Activated CD4-positive, alpha-beta T cell treated with anti-CD3 and anti-CD28 coated beads, Interleukin-2, amount 10 ng/mL, durations not matched to agents 24 days and 14 days (primary cell): ENCODE measurements at places on chromosomes 1 and 21. TPM values are rescaled to one million over a fixed set of nuclear protein-coding genes. Genes with fewer than 3 reads are reported as not detected.

DNA sequence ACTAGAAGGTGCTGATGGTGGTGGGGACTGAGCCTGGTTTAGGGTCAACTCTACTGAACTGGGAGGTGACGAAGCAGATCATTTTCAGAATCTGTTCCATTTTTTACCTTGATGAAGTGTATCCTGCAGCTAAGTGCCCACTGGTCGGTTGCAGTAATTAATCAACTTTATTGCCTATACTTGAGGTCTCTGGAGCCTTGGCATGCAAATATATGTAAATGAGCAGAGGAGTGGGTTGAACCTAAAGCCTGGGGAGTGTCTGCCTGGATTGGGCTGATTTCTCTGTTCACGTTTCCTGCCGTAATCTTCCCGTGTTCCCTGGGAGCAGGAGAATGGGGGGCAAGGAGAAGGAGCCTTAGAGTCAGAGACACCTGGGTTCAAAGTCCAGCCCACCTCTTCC lies 286.8 kb downstream of the PTPRU start:
- peaks cover 2% of the 10 kb centered on the region for H3K27me3 ChIP-seq
- no peaks in the 10 kb centered on the region for H3K36me3 ChIP-seq
- no peaks in the 10 kb centered on the region for H3K4me1 ChIP-seq

- H3K4me3 ChIP-seq, result no peak overlapping the region
- no peaks in the 10 kb centered on the region for H3K27me3 ChIP-seq
- no peaks in the 10 kb centered on the region for H3K36me3 ChIP-seq
Measured at GRCh38 chr1:14852291-14852690, 253.8 kb downstream of the KAZN start.

- H3K27me3 ChIP-seq, result no peaks in the 10 kb centered on the region
- H3K36me3 ChIP-seq, result no peaks in the 10 kb centered on the region
- no peak for DNase-seq
- no peak overlapping the region for H3K27ac ChIP-seq
- no peak overlapping the region for H3K4me3 ChIP-seq
Measured at GRCh38 chr1:13607002-13607401, 23.4 kb downstream of the PDPN start.

Gene KRTAP13-2
- total RNA-seq, result not detected in 2 replicates

DNA sequence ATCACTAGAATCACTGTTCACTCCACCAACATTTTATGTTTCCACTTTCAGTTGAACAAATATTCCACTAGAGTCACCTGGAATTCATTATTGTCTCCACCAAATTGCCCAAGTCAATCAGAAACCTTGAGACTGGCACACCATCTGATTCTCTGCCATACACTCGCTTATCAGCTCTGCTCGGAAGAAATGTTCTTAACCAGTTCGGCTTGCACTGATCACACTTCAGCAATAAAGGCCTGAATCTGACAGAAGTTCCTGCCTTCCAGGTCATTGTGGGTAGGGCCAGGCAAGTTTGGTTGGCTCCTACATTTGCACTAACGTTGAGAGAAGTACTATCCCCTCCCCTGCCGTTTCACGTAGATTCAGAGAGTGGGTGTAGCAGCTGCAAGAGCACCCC lies 10.0 kb downstream of the TPM3 start:
- DNase-seq, result no peak
- H3K4me1 ChIP-seq, result peaks cover 61% of the 10 kb centered on the region
- H3K36me3 ChIP-seq, result peaks cover 47% of the 10 kb centered on the region
- peak overlapping the region; percentile 100 for H3K27ac ChIP-seq
- peaks cover 4% of the 10 kb centered on the region for H3K27me3 ChIP-seq
- H3K4me3 ChIP-seq, result peak overlapping the region; percentile 99

- H3K27me3 ChIP-seq, result no peaks in the 10 kb centered on the region
Measured at GRCh38 chr1:13817906-13818305, 117.9 kb downstream of the PRDM2 start.

Gene CFHR4
- not detected in 2 replicates for total RNA-seq

DNA sequence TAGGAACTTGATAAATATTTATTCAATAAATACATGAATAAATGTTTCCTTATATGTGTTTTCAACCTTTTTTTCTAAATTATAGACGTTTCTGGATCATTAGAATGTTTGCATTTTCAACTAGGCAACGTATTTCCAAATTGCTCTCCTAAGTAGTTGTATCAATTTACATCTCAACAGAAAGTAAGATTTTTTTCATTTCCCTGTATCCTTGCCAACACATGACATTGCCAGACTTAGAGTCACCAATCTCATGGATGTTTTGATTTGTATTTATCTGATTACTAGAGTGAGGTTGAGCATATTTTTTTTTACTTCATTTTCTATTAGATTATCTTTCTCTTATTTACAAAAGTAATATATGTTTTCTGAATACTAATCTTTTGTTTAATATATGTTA lies 22.2 kb upstream of the SMG7 start:
- H3K36me3 ChIP-seq, result no peaks in the 10 kb centered on the region
- peaks cover 15% of the 10 kb centered on the region for H3K27me3 ChIP-seq
- no peak overlapping the region for H3K4me3 ChIP-seq

Gene MPL
- not detected in 2 replicates for total RNA-seq

Gene NEK7
- total RNA-seq, result 61.4 and 69.2 TPM in 2 replicates

Gene AUNIP
- 12.0 and 13.9 TPM in 2 replicates for total RNA-seq

Gene KRTAP6-2
- not detected in 2 replicates for total RNA-seq

DNA sequence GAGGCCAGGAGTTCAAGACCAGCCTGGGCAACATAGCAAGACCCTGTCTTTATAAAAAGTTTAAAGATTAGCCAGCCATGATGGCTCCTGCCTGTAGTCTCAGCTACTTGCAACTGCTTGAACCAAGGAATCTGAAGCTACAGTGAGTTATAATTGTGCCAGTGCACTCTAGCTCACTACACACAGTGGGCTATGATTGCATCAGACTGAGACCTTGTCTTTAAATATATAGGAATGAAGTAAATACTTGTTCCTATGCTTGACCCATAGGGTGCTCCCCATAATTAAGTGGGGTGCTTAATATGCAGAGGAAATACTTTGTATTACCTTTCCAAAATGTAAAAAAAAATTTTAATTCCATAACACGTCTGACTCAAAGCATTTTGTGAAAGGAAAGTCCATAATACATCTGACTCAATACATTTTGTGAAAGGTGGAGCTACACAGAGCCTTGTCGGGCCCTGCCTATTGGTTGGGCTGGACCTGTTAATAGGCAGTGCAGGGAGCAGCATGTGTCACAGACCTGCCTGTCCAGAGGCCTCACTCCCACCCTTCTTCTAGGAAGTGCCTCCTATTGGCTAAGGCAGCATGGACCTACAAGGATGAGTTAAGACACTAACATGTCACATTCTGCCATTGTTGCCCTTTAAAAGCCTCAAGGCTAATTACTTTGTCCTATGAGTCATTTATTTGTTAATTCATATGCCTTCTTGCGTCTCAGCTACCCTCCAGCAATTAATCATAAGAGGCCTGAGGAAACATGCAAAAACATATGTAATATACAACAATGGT lies 33.6 kb downstream of the CD58 start:
- no peaks in the 10 kb centered on the region for H3K27me3 ChIP-seq
- H3K36me3 ChIP-seq, result peaks cover 67% of the 10 kb centered on the region

Gene OR2T35
- total RNA-seq, result not detected in 2 replicates
